ENCODE measurements at places on chromosomes 3 and 15. TPM values are rescaled to one million over a fixed set of nuclear protein-coding genes. Genes with fewer than 3 reads are reported as not detected.

Gene SLITRK3
- not detected for total RNA-seq

Gene PLSCR5
- total RNA-seq = not detected

Gene ZNF385D
- 18.5 TPM for total RNA-seq

Gene ECE2
- total RNA-seq = not detected

Gene NAALADL2
- total RNA-seq = 12.5 TPM

Data from mesenteric fat pad (tissue), 1 donor.